Left renal cortex interstitium (tissue), 4 donors: ENCODE measurements at places on chromosomes 3 and 15. TPM values are rescaled to one million over a fixed set of nuclear protein-coding genes. Genes with fewer than 3 reads are reported as not detected.

The DNASE1L3 gene
- polyA plus RNA-seq = 2.5 TPM

The HTR3E gene
- polyA plus RNA-seq = not detected

The CRABP1 gene
- polyA plus RNA-seq = 56.2 TPM

The VEPH1 gene
- polyA plus RNA-seq = 49.1 TPM

The GOLGA8S gene
- polyA plus RNA-seq = 2.0 TPM

The KBTBD13 gene
- 0.04 TPM for polyA plus RNA-seq

The C3orf49 gene
- not detected for polyA plus RNA-seq

GRCh38 chr3:19931767-19932188, 2.2 kb downstream of the EFHB start:
- no peak for DNase-seq

GRCh38 chr15:70936326-70936725, 43.7 kb downstream of the LRRC49 start:
- no peak for DNase-seq

GRCh38 chr15:101267320-101268104, 9.8 kb downstream of the SELENOS start:
- no peak for DNase-seq

- DNase-seq = no peak
These were observed 174.6 kb downstream of the KLHL25 start for GRCh38 chr15:85619992-85620689.

DNA sequence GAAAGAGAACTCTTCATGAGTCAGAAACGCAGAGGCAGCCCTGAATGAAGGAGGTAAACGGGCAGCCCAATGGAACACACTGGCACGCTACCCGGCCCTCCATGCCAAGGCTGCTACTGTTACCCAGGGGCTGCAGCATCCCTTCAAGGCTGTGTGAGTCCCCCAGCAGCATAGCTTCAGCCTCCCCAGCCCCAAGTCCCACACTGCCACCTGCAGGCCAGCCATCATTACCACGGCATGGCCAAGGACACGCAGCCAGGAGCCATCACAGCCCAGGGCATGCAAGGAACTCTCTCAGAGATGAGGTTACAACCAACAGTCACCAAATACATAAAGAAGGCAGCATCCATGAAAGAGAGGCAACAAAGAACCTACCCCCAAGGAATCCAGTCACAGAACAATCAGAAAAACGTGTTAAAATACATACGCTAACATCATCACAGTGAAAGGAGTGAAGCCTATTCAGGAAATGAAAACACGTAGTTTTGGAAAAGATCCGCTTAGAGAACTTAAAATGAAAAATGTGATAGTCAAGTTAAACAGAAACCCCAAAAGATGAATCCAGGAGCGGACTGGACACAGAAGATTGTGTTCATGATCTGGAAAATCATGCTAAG, 22.4 kb downstream of the PLA2G4F start:
- DNase-seq = no peak

GRCh38 chr3:138786788-138787271, 47.9 kb downstream of the PIK3CB start:
- DNase-seq = no peak

- no peak for DNase-seq
These were observed 109.0 kb downstream of the CDIN1 start for GRCh38 chr15:36688310-36689011.

DNA sequence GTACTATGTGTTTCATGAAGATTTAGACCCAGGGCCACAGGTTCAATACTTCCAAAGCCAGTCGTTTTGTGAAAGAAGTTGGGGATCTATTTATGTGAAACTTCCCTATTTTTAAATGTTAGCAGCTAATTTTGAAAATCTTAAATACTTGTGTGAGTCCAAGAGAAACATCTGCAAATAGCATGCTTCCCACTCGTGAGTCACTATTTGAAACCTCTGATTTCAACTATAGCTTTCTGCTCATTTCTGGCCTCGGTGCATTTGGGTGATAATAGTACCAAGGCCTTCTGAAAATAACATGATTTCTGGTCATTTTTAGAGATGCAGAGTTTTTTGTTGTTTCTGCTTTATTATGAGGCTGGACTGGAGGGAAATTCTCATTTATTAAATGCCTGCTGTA, 110.0 kb downstream of the OPA1 start:
- DNase-seq = no peak

DNA sequence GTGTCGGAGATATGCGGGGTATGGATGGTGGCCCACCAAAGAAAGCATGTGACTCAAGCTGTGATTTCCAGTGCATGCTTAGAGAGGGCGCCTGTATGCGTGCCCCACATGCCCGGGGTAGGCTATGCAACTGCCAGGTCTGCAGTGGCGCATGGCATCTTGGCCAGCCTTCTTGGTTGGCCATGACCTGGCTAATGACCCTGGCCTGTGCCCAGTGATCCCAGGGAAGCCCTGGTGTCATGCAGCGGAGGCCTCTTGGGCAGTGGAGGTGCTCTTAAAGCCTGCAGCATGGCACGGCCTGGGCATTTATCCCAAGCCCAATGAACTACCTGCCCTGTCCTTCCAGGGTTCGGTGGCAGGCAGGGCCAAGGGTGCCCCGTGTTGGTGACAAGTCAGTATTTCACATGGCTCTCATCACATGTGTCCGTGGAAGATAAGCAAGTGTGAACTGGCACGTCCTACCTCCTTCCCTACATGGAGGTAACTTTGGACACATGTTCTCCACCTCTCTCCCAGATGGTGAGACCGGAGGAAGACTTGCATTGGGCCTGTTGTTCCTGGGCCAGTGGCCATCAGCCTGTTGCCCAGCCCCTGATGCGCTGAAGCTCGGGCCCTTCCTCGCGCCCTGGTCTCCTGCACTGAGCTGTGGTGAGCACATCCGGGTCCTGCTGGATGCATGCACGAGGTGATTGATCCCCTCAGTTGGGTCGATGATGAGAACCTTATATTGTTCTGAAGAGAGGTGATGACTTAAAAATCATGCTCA, 192.0 kb downstream of the UBE3A start:
- DNase-seq = no peak

- no peak for DNase-seq
These were observed 39.0 kb downstream of the SLC6A6 start for GRCh38 chr3:14441240-14441919.

DNA sequence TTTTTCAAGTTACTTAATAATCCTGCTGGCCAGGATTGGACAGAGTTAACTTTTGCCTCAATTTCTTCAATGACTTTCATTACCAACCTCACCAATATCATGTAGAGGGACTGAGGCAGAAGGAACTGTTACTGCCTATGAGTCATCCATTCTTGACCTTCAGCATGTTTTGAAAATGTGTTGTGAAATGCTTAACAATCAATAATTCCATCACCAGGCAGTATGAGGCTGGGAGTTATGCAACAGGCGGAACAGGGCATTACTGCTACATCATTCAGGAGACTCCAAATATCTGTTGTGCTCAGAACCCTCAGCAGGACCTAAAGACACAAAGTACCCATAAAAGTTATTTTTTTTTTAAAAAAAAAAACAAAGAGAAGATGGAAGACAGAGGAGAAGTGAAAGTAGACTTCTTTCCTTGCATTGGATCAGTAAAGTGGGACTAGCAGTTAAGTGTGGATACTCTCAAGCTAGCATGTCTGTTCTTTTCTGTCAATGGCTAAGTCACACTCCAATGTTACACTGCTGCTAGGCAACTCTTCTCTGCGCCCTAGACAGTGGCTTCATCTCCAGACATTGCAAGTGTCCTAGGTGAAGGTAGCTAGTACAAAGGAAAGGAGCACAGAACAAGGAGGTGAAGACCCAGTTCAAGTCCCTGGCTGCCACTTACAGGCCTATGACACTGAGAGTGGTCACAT, 184.9 kb upstream of the LPP start:
- DNase-seq = no peak

DNA sequence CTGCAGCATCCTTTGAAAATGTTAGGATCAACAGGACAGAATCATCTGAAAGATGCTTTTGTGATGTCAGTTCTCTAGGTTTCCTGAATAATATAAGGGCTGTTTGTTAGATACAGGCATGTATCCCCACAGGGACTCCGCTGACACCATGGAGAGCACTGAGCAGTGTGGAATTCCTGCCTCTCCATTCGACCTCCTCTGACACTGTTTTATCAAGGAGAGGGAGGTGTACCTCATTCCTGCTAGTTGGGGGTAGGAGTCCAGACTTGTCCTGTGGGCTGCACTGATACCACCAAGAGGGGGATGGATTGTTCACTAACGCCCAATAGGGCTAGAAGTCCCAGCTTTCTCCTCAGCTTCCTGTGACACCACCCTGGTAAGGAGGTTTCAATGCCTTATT, 46.6 kb downstream of the LARS2 start:
- DNase-seq = no peak

DNA sequence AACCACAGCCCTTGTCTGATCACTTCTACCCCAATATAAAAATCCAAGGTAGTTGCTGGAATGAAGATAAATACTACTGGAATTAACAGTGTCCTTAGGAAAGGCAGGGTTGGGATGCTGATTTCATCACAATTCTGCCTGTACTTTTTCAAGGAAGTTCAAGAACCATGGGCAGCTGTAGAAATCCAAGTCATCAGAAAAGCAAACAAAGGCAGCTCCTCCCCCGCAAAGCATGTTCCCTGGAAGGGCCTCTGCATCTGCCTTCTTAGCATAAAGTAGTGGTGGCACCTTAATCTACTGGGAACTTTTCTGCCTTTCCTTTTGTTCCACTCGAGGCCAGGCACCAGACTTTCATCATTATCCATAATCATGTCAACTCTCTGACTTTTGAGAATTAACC, 54.4 kb downstream of the ERC2 start:
- no peak for DNase-seq

DNA sequence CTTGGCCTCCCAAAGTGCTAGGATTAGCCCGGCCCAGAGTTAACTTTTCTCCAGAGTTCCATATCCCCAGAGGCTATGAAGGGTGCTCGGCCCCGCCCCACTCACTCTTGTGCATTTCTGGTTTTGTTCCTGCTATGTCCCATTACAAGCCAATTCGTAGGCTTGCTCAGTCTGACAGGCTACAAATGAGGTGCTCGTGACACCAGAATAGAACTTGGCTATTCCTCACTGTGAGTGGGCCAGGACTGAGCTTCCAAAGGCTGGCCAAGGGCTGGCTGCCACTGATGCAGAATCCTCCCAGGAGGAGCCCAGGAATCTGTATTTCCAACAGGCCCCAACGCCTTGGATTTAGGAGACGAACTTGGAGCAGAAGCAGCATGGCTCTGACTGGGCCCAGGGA, 282.7 kb upstream of the C2CD4B start:
- no peak for DNase-seq

DNA sequence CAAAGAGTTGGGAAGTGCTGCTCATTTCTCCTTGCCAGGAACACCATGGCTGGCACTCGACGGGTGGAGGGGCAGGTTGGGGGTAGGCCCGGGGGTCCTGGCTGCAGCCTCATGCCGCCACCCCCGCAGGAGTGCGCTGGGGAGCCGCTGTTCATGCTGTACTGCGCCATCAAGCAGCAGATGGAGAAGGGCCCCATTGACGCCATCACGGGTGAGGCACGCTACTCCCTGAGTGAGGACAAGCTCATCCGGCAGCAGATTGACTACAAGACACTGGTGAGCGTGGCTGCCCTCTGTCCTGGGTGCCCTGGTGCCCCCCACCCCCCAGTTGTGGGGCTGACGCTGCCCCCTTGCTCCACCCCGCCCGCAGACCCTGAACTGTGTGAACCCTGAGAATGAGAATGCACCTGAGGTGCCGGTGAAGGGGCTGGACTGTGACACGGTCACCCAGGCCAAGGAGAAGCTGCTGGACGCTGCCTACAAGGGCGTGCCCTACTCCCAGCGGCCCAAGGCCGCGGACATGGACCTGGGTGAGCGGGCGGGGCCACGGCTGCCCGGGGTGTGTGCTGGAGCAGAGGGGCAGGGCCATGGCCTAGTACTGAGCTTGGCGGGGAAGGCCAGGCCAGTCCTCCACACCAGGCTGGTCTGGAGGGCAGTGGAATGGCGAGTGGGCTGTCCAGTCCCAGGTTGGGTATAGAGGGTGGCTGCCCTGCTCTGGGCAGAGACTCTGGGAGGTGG, 45.1 kb downstream of the PLXNA1 start:
- DNase-seq = no peak

GRCh38 chr15:68488966-68489365, 57.0 kb upstream of the ITGA11 start:
- DNase-seq = no peak

- DNase-seq = no peak
These were observed 1.1 kb downstream of the LTK start for GRCh38 chr15:41512512-41512939.

- DNase-seq = no peak
These were observed 275.0 kb downstream of the ZBTB20 start for GRCh38 chr3:114872050-114872449.

DNA sequence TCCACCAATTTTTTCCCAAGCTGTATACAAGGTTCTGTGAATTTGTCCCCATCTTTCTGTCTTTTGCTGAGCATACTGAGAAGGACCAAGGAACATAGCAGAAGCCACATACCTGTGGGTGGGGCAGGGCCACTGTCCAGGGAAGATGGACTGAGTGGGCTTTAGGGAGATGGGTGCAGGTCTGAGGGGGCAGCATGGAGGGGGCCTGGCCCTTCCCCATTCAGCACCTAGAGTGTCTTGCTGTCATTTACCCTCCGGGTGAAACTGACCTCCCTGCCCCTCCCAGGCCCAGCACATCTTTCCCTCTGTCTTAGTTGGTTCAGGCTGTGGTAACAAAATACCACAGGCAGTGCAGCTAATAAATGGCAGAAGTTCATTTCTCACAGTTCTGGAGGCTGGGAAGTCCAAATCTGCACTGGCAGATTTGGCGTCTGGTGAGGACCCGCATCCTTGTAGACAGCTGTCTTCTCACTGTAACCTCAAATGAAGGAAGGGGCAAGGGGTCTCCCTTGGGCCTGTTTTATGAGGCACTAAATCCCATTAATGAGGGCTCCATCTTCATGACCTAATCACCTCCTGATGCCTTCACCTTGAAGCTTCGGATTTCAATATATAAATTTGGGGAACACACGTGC, 180.0 kb upstream of the SMAD3 start:
- no peak for DNase-seq

DNA sequence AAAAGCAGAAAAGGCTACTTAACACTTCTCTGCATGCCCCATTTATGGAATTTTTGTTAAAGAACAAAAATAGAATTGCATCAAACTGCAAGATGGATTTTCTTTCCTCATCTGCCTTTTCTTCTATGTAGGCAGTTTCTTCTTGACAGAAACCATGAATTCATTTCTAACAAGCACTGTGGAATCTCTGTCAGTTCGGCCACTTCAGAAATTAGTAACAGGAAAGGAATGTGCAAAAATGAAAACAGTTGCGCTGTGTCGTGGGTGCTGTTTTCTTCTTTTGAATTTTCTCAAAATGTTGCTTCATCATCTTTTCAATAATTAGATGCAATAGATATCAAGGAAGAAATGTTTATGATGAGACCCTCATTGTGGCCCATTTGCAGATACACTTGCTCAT, 151.6 kb downstream of the FOXB1 start:
- no peak for DNase-seq

DNA sequence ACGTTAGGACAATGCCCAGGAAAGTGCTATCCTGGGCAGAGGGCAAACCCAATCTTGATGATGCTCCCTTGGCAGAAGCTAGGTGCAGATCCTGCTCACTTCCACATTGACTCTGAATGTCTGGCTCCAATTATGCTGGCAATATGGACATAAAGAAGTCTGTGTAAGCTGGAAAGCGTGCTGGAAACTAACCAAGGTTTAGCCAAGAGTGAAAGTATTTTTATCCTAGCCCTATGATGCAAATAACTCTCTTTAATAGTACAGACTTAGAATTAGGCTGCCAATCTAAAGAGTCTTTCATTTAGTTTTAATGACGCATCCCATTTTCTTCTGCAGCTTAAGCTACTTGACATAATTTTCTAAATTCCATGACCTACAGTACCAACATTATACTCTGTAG, 571.8 kb downstream of the TUSC7 start:
- no peak for DNase-seq
